ENCODE measurements at places on chromosomes 13 and 19. TPM values are rescaled to one million over a fixed set of nuclear protein-coding genes. Genes with fewer than 3 reads are reported as not detected.

CPB2 gene
- 1.8 TPM for polyA plus RNA-seq

- DNase-seq, result no peak
Measured at GRCh38 chr19:49689133-49690078, at the start of gene ADM5. Gene ADM5, plus strand, starts transcription at chr19:49689594. Its CDS starts 244 bp downstream, at chr19:49689838.

TUBA3C gene
- polyA plus RNA-seq, result not detected

DNA sequence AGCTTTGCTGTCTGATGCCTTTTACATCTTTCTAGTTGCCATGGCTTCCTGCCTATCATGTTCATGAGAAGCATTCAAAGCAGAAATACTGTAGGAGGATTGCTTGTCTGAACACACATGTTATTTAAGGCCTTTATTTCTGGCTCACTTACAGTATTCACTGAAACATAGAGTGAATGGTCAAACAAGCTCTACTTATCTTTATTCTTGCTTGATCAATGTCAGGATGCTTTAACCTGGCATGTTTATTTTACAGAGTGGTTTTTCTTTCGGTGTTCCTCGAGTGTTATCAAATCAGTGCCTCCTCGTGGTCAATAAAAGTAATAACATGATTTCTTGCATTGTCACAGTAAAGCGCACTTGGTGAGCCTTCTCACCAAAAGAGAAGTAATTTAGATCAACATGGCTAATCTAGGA is 73.5 kb upstream of the PCDH17 start:
- DNase-seq, result no peak

KCTD15 gene
- polyA plus RNA-seq, result 67.9 TPM

- DNase-seq, result no peak
Measured at GRCh38 chr19:2302319-2303210, 5.4 kb downstream of the LINGO3 start.

GRCh38 chr19:778910-779653 is 18.2 kb upstream of the PTBP1 start:
- DNase-seq, result no peak

GRCh38 chr19:313169-313987 is 22.2 kb upstream of the PLPP2 start:
- no peak for DNase-seq

DNA sequence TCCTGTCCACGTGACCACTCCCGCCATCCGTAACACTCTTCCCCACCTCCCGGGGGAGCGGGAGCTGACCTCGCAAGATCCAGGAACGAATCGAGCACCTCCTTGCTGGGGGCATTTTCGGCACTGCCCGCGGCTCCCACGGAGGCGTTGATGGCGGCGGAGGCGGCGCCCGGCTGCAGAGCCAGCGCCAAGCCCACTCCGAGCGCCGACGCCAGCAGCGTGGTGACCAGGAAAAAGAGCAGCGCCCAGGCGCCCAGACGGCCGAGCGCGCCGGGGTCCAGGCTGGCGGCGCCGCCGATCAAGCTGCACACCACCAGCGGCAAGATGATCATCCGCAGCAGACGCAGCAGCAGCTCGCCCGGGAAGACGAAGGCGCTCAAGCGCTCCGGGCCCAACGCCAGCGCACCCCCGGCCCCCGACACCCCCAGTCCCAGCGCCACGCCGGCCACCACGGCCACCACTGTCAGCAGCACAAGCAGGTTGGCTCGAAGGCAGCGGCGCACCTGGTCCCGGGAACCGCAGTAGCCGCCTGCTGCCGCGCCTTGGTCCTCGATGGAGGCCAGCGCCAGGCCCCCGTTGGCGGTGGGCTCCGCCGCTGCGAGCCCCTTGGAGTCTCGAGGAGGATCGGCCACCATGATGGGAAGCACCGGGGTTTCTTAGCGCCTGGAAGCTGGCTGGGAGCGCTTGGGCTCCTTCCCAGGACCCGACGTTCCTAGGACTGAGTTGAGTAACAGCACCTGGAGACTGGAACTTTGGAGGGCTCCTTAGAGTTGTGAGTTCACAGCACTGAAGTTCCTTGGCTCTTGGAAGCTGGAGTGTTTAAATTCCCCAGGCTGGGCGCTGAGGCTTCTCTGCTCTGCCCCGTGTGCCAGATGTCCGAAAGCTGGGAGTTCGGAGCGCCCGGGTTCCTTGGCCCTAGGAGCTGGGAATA is 798 bp downstream of the SLC1A5 start:
- no peak for DNase-seq

- DNase-seq, result no peak
Measured at GRCh38 chr13:73880365-73880764, 253.8 kb downstream of the KLF12 start.

Measured in left renal cortex interstitium (tissue), 4 donors.